ENCODE measurements at places on chromosomes 1 and 21.

DNA sequence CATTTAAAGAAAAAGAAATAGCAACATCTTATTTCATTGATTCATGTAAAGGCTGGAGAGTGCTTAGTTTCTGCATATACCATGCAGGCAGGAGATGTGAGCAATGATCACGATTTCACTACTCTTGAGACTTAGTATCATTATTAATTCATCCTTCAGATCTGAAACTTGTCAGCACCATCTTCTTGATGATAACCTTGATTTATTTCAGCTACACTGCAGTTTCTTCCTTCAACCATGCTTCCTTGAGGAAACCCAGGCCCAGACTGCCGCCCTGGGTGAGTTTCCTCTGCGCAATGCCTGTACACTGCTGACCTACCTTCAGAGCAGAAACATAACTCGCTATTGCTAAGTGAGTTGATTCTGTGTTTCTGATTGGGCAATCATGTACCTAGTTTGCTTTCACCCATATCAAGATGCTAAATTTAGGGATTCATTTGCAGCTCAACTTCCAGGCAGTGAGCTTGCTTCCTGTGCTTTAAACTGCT is 13.5 kb upstream of the BCL10 start:
- DNase-seq: no peak

GRCh38 chr1:37474697-37475379 is 458 bp downstream of the ZC3H12A start:
- DNase-seq: peak; percentile 38

DNA sequence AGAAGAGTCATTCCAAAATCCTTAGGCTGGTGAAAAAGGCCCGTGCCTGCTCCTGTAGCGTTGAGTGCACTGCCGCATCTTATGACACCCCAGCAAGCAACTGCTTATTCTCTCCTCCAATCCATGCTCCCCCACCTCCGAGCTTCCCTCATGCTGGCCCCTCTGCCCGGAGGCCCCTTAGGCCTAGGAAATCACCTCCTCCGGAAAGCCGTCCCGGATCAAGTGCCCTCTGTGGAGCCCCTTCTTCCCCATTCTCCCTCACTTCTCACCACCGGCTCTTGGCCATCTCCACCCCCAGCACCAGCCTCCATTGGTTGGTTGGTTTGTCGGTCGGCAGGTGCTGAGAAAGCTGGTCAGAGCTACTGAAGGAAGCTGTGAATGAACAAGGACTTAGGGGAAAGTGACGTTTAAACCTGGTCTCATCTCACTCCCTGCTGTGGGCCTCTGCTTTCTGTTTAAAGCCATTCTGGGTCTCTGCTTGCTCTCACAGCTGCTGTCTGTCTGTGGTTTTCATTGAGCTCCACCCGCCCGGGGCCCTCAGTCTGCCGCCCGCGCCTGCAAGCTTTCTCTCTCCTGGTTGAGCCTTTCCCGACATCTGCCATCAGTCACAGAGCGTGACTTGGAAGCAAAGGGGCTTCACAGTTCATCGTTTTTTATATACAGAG is 122.2 kb downstream of the KCNN3 start:
- DNase-seq: peak; percentile 63

DNA sequence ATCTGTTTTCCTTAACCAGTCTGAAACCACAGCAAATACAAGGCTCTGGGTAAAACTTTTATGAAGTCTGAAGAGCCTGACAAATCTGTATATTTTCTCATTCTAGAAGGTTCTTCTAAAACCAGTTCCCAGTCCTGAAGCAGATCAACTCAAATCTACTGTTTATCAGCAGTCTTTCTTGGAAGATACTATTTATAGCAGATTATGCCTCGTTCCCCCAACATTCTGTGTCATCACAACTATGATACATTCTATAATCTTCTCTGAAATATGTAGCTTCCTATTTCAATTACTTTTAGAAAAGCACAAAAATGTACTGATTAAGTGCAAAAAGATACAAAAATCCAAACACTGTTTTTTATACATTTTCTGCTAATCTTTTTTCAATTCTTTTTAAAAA is 67.5 kb downstream of the NIBAN1 start:
- DNase-seq: peak; percentile 23

GRCh38 chr1:56450004-56450666 is 129.2 kb downstream of the PLPP3 start:
- no peak for DNase-seq

GRCh38 chr1:14952626-14953314 is 200.8 kb upstream of the TMEM51 start:
- peak; percentile 20 for DNase-seq

- DNase-seq: peak; percentile 44
Measured at GRCh38 chr1:55060133-55060999, 21.0 kb downstream of the PCSK9 start.

- DNase-seq: no peak
Measured at GRCh38 chr1:198165927-198166647, 9.3 kb downstream of the NEK7 start.

DNA sequence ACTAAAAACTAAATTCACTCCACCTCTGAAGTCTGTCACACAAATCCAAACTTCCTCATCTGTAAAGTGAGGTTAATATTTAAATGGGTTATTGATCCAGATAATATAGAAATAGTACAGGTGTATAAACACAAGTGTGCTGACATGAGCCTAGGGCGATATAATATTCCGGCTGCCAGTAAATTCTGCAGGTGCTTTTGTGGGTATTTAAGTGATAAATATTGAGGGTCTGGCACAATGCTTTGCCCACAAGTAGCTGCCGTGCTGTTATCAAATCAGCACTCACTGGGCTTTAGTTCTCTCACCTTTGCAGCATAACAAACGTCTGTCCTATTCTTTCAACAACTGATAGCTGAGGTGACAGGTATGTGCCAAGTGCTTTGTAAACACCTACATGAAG is 7.6 kb downstream of the PABPC4 start:
- no peak for DNase-seq

DNA sequence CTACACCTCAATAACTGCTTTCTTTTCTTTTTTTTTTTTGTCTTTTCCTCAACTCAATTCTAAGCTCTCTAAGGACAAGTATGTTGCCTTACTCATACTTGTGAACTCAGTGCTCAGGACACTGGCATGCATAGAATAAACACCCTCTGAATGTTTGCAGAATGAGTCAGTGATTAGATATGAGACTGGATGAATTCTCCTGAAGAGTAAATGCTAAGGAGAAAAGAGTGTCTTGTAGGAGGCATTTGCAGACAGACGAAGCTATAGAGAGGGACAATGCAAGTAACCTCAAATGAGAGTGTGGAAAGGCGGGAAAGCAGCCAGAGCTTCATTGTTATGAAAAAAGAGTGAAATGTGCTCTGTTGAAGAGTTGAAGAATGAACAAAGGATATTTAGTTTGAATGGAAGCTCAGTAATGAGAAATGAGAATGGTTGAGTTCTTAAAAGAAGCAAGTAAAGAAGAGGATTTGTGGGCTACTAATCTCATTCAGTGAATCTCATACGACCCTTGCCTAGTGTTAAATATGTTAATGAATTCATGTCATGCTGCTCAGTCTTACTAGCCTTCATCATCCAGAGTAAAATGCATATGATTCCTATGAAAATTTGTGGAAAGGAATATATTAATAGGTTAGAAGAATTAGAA is 166.1 kb upstream of the DPYD start:
- DNase-seq: peak; percentile 97

DNA sequence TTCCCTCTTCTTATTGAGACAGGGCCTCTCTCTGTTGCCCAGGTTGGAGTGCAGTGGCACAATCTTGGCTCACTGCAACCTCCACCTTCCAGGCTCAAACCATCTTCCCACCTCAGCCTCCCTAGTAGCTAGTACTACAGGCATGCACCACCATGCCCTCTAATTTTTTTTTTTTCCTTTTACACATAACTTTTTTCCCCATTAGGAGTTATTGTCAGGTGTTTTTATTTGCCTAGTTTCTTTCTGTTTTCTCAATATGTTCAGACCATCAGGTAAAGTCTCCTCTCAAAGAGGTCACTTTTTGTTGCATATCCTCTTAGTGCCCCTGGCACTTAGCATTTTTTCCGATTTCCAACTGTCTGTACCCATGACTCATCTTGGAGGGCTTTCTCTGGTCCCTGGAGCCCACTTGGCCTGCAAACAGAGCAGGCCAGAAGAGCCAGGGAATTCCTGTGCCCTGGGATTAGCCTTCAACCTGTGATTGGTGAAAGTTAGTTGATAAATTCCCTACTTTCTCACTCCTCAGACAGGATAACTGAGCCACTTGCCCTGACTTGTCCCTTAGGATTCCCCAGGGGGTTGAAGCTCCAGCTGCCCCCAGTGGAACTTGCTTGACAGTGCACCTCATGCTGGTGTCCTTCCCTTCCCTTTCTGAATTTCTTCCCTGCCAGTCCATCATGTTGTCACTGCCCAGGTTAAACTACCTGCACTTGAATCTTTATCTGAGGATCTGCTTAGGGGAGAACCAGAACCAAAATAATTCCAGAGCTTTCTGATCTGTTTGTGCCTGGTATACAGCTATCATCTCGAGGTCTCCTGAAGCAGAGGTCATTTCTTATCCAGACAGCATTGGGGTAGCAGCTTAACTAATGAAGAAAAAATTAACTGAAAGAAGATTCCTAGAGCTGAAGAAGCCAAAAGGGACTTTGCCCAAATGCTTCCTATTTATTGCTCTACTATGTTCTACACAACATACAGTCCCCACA is 2.4 kb downstream of the NTPCR start:
- peak; percentile 55 for DNase-seq
